ENCODE measurements at places on chromosomes 11 and 22.
A peak's percentile ranks its signal among the peaks of the same experiment; 100 is the strongest.

- no peak for DNase-seq
Measured at GRCh38 chr11:284105-285020, 4.6 kb upstream of the PGGHG start.

- DNase-seq, result no peak
Measured at GRCh38 chr11:9137293-9138132, 46.1 kb upstream of the SCUBE2 start.

GRCh38 chr11:117909611-117910382, 19.4 kb downstream of the TMPRSS13 start:
- no peak for DNase-seq

GRCh38 chr11:330694-331357, 10.2 kb upstream of the IFITM3 start:
- DNase-seq, result no peak

DNA sequence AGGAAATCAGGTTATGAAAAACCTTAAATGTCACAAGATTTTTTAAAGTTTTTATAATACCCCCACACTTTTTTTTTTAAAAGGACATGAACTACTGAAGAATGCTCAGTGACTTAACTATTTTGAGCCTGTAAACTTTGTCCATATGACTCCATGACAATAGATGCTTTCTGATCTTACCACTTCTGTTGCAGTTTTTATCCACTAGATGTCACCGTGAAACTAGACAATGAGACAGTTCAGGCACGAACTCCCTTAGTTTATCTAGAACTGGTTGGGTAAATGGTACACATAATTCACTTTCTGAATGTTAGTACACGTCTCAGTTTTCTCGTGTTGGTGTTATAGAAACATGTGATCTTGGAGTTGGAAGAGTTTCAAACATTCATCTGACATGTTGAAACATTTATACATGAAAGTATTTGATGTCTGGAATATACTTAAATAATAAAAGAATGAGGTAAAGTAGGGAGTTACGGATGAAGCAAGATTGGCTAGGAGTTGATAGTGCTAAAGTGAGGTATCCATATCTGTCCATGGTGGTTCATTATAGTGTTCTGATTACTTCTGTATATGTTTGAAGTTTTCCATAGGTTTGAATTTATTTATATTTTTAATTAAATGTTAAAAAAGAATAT, 8.1 kb downstream of the CCDC15 start:
- DNase-seq, result peak; percentile 50

- no peak for DNase-seq
Measured at GRCh38 chr11:12417691-12418611, 40.6 kb downstream of the PARVA start.

GRCh38 chr11:104679258-104679657, 219.0 kb downstream of the CASP12 start:
- DNase-seq, result no peak

DNA sequence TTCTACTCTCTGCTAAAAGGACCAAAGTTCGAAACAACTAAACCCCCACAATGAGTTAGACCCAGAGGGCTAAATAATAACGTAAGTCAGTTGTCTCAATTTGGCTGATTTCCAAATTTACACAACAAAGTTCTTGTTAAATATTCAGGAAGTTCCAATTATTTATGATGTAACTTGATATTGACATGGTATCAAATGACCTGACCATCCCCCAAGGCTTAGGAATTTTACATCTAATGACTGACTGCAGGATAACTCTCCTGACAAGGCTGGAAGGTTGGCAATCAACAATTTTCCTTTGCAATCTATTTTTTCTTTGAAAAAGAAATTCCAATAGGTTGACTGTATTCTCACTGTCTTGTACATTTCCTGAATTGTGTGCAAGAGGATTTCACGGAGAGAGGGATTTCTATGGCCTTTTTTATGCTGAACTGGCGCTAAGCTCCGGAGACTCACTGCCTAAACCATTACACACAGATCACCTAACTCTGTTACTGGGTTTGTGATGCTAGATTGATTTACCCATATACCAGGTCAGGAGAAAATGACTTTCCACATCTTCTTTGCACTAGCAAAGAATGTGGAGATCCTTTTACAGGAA, 9.6 kb upstream of the CDON start:
- no peak for DNase-seq

- no peak for DNase-seq
Measured at GRCh38 chr11:110249066-110249465, 47.3 kb downstream of the RDX start.

DNA sequence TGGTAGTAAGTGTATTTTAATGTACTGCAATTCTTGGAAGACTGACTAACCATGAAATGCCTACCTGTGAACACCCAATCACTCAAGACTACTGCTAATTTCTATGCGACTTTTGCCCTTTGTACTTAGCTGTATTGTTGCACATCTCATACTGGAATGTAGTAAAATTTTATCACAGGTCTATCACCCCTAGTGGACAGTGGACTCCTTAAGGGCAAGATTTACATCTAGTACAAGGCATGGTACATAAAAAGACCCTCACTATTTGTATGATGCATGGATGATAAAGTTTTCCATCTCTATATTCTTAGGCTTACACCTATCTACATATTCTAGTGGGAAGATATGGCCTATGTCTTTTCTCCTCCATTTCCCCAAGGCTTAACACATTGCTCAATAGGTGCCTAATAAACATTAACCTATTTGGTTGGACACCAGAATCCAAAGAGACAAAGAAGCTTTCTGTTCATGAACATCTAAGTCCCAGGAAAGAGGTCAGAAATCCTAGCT, 26.1 kb downstream of the SERGEF start:
- no peak for DNase-seq

DNA sequence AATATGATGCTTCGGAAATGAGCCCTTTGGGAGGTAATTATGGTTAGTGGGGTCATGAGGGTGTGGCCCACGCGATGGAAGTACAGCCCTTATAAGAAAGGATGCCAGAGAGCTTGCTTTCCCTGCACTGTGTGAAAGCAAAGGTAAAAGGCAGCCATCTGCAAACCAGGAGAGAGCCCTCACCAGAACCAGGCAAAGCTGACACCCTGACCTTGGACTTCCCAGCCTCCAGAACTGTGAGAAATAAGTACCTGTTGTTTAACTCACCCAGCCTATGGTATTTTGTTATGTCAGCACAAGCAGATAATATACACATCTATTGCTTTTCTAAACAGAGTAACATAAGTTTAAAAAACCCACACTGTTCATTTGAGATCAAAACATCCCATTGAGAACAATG, 50.7 kb downstream of the SYN3 start:
- no peak for DNase-seq

DNA sequence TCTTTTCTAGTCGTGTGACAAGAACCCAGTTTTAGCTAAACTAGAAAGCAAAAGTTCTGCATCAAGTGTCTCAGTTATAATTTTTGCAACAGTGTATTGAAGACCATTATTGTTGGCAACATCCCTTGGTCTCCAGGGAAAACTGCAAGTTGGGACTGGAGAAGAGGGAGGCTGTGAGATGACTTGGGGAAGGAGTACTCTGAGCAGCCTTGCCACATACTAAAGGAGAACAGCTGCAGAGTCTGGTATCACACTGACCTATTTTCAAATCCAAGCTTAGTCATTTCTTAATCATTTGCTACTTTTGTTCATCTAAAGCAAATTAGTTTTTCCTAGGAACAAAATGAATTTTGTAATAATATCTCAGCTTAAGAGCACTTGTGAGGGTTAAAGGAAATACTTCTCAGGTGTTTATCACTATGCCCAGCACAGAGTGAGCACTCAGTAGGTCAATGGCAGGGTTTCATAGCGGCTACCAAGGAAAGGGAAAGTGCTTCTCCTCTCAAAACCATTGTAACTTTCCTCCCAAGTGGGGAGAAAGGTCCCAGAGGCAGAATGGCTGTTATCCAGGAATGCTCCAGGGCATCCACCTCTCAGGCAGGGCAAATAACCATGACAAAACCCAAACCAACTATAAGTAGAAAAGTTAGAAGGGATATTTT, 247.1 kb downstream of the C11orf87 start:
- DNase-seq, result peak; percentile 8

GRCh38 chr11:58742140-58742539, 10.4 kb upstream of the GLYAT start:
- no peak for DNase-seq

GRCh38 chr11:12581923-12582322, 92.3 kb upstream of the TEAD1 start:
- no peak for DNase-seq

GRCh38 chr11:10908215-10908951, 50.5 kb upstream of the ZBED5 start:
- peak; percentile 85 for DNase-seq

DNA sequence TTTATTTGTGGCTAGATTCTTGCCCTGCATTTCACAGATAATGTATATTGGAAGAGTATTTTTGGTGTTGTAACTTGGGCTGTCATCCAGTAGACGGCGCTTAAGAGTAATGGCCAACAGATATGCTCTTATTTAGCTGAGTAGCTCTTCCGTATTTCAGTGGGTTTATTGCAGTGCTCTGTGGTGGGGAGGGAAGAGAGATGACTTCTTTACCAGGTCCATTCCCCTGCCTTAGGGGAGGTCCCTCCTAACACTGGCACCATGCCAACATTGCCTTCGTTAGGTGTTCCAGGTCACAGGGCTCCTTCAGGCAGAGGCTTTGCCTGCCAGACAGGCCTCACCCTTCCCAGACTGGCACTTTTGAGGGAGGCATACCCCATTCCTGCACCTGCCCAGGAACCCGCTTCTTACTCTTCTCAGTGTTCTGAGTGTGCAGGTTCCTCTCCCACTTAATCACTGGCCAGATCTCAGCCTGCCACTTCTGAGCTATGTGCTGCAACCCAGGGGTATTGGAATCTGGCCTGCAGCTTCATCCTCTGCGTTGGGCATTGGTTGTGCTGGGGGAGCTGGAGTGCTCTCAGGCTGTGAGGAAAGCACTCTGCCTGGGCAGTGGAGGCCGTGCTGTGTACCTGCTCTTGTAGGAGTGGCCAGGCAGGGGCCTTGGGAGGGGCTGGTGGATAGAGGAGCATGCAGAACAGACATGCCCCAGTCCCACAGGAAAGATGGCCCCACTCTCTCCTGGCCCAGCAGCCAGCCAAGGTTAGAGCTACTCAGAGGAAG, 29.4 kb upstream of the SLN start:
- no peak for DNase-seq

- DNase-seq, result no peak
Measured at GRCh38 chr11:124078591-124078990, 36.7 kb upstream of the VWA5A start.

- DNase-seq, result no peak
Measured at GRCh38 chr11:125075900-125076317, 12.8 kb downstream of the SLC37A2 start.

- no peak for DNase-seq
Measured at GRCh38 chr11:31798057-31798553, 13.0 kb downstream of the PAX6 start.

DNA sequence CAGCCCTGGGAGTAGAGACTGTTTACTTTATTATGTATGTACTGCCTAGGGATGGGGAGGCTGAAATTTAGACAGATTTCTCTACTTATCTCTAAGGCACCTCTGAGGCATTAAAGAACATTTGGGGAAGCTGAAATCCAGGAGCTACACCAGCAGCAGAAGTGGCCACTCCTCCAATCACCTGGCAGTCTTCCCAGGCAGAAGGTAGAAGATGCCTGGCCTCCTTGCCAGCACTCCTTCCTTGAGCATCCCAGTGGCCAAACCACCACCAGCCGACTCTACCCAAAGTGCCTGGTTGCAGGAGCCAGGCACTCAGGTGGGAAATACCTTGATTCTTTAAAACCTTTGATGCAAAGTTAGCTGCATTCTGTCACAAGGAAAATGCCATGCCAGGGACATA, 1.9 kb upstream of the FAT3 start:
- no peak for DNase-seq

GRCh38 chr11:78384231-78384630, 33.4 kb downstream of the GAB2 start:
- no peak for DNase-seq

- no peak for DNase-seq
Measured at GRCh38 chr11:6650980-6651379, 4.6 kb downstream of the DCHS1 start.

GRCh38 chr22:43180670-43181069, 6.3 kb downstream of the TTLL12 start:
- no peak for DNase-seq

DNA sequence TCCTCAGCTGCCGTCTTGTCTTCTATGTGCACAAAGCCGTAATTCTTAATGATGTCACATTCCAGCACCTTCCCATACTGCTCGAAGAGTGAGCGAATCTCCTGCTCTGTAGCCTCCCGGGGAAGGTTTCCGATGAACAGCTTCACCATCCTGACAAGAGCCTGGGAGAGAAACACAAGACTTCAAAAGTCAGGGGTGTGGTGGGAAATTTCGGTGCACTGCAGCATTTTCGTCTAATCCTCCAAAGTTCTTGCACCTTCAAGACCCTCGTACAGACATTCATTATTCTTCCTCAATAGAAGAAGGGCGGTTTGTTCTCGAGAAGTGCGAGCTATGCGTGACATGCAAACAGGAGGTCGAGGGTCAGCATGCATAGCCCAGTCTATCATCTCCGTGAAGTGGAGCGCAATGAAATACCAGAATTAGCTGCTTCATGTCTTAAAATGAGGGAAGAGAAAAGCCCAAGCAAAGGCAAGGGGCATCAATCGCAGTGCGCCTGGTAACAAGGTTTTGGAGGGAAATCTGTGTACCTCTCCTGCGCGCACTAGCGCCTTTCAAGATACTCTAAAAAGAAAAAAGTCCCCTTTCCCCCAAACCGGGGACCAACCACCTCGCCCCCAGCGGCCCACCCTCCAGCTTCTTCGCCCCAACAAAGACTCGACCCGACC, 622 bp downstream of the RBM4B start:
- no peak for DNase-seq

- no peak for DNase-seq
Measured at GRCh38 chr11:35324981-35325380, 94.4 kb downstream of the SLC1A2 start.

GRCh38 chr11:33638608-33639007, 62.0 kb downstream of the C11orf91 start:
- no peak for DNase-seq

- no peak for DNase-seq
Measured at GRCh38 chr11:68950270-68950669, 30.5 kb downstream of the MRGPRD start.

DNA sequence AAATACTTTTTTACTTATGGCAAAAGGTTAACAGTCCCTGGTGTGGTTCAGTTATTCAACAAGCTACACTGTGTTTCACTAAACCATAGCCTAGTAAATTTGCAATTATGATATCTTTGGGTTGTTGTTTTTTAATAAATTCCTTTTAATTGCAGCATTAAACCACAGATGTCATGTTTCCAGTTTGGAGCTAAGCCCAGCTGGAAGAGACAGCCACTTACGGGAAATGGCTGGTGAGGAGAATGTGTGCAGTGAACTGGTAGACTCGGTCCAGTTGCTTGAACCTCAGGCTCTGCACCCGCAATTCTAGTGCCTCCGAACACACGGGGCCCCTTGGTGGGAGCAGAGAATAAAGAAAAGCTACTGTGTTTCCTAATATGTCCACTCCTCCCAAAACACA, 70.8 kb downstream of the WNT11 start:
- no peak for DNase-seq

GRCh38 chr22:32991353-32992101, 66.7 kb downstream of the SYN3 start:
- no peak for DNase-seq
